Kidney glomerular epithelial cell (primary cell): ENCODE measurements at places on chromosomes 1 and 21.

DNA sequence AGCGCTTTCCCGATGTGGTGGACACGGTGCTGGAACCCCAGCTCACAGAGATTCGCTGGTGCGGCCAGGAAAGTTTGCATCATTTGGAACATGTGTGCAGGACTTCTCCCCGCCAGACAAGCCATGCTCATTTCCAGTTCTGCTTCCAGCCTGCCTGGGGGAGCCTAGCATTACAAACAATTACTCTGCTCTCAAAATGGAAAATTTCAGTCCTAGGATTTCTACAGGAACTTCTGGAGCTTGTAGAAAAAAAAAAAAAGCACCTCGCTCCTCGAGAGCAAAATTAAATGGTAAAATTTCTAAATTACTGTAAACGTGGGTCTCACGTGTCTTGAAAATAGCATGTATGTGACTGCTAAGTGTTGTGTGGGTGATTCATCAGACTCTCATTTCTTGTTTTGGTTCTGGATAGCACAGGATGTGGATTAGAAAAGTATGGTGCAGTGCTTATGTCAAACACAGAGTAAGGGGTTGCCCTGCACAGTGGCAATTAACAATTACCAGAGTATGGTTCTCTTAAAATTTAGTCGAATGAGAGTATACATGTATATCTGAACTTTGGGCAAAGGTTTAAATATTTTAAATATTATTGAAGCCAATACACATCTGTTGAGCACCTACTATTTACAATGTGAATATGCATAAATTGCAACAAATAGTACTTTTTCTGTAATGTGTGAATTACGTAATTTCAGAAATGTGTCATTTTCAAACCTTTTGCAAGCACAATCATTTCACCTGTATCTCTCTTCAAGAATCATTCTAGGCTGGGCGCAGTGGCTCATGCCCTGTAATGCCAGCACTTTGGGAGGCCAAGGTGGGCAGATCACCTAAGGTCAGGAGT lies 61.8 kb upstream of the PTGFRN start:
- DNase-seq, result no peak

DNA sequence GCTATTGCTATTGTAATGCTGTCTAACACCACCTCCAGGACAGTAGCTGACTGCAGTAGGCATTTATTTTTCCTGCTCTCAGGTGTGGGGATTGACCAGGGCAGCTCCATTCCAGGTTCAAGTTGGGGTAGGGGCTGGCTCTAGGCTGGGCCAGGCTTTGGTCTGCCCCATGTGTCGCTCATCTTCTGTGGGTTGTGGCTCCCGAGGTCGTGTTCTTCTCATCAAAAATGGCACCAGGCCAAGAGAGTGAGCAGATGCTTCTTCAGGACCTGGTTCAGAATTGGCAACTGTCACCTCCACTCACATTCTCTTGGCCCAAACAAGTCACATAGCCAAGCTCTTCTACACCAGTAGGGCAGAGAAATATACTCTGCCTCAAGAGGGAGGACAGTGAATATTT lies 133.7 kb downstream of the PTPRU start:
- no peak for DNase-seq

DNA sequence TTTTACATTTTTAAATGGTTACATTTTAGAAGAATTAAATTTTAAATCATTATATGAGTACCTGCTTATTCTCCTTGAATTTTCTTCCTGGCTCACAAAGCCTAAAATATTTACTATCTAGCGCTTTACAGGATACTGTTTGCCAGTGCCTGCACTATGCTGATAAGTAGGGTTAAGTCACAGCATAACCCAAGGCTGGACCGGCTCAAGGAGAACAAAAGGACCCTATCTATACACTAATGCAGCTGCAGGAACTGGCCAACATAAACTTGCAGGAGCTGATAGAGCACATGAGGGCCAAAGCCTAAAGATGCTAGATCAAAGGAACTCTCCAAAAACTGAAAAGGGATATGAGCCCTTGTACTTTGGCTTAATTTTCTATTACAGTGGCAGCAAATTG lies 1086.9 kb upstream of the TMPRSS15 start:
- DNase-seq, result no peak

DNA sequence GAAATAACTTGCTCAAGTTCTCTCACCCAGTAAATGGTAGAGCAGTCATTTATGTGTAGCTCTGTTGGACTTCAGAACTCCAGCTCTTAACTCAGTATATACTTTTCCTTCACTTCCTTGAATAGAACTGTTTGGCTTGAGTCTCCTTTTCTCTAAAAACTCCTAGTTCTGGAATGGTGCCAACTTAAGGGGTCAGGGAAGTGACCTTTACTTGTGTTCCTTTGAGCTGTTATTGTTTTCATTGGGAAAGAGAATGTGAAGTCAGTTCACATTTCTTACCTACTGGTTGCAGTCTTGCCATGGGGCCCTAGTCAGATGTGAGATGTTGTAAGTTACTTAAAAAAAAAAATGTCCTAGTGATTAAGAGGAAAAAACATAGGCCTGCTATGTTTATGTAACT lies 77.0 kb upstream of the MACF1 start:
- DNase-seq, result peak; percentile 65

DNA sequence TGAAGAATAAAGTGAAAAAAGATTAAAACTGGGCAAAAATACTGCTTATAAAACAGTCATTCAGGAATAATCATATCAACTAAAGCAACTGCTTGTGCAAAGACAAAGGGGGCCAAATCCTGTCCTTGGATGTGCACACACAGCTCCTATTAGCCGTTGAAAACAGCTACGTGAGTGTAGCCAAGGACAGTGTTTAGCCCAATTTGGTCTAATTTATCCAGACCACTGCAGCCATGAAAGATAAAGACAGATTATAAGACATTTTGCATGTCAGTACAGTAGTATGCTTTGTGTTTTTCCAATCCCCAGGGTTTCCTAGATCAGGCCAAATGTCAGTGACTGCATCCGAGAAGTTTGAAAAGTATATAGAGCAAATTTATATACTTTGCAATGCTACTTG lies 146.3 kb upstream of the PKN2 start:
- DNase-seq, result no peak

DNA sequence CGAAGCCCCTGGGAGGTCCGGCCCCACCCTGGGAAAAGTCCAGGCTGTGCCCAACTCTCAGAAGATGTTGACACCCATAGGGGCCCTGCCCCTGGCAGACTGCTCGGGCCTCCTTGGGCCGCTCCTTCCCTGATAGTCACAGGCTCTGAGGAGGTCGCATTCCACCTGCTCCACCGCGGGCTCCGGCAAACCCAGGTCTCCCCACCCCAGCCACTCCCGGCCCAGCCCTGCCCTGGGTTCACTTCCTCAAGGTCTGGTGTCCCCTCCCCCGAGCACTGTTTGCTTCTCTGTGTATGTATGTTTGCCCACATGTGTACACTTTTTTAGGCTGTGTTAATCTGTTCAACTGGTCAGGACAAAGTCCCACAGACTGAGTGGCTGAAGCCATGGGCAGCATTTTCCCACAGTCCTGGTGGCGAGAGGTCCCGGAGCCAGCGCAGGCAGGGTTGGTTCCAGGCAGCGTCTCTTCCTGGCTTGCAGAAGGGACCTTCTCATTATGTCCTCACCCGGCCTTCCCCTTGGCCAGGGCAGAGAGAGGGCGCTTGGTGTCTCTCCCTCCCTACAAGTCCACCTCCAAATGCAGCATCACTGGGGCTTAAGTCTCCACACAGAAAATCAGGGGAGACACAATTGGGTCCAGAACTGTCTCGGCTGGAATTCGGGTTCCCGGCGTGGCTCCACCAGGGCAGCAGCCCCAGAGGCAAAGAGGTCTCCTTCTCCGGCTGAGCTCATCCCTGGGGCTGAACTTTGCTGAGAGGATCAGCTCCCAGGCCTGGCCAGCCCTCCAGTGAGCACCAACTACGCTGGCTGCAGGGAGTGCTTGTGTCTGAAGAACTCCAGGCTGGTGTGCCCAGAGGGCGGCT lies 10.5 kb upstream of the PRXL2B start:
- no peak for DNase-seq

DNA sequence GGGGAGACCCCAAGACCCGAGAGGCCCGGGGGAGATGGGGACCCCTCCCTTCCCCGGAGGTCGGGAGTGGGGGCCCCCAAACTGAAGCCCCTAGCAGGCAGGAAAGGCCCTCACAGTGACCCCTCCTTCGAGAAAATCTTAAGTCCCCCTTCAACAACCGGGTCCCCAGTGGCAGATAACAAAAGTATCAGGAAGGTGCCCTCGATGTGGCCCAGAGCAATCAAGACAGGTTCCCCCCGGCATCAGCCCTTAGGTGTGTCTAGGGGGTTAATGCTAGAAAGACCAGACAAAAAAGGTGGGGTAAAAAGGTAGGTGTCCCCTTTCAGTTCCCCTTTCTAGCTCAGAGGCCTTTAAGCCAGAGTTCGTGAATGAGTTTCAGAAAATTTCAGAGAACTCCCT lies 282 bp upstream of the ECE1 start:
- no peak for DNase-seq

DNA sequence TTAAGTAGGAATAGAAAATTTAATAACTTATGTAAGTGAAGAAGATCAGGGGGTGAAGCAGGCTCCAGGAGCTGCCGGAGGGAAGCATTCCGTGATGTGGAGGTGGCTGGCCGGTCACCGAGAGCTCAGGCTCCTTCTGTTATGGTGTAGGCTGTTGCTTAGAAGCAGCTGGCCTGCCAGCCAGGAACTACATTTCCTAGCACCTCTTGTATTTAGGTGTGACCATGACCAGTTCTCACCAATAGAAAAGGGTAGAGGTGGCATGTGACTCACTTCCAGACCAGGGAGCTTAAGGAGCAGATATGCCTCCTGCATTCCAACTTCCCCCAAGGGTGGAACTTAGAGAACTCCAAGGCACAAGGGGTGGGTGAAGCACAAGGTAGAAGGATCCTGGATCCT lies 120.7 kb downstream of the ACTL8 start:
- DNase-seq, result peak; percentile 20

DNA sequence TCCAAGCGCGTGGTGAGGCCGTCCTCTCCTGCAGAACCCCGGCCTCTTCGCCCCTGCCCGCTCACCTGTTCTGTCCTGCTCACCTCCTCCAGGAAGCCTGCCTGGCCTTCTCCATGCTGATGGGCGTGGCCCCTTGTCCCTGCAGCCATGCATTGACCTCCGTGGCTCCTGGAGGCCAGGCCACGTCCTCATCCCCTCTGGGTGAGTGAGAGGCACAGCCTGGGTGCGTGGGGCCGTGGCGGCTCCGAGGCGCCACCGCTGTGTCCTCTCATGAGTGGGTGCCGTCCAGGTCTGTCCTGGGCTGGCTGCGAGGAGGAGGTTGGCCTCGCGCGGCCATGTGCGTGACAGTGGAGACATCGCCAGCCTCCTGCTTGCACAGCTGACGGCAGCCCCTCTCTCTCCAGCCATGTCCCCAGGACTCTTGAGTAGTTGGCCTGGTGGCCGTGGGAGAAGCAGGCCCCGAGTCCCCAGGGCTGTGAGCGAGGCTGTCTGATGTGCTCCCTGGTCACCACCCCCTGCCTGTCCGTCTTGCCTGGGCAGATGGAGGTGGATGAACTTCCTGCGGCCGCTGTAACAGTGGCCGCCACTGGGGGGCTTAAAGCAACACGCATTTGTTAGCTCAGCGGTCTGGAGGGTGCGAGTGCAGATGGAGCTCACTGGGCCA lies 58.1 kb downstream of the PRKCZ start:
- no peak for DNase-seq

DNA sequence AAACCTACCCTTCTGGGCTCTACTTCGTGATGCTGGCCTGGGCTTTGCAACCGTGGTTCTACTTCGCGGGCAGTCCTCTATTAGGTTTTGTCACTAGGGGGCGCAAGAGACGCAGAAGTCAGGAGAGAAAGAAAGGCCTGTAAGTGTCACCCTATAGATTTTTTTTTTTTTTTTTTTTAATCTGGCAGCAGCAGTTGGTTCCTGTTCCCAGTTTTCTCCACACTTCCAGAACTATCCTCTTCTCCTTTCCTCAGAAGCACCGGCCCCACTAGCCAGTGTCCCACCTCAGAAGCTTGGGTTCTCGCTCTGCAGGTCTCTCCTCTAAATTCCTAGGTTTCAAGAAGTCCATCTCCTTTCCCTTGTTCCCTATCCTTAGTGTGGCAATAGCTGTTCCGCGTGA lies 9.1 kb upstream of the LCE2D start:
- peak; percentile 16 for DNase-seq

DNA sequence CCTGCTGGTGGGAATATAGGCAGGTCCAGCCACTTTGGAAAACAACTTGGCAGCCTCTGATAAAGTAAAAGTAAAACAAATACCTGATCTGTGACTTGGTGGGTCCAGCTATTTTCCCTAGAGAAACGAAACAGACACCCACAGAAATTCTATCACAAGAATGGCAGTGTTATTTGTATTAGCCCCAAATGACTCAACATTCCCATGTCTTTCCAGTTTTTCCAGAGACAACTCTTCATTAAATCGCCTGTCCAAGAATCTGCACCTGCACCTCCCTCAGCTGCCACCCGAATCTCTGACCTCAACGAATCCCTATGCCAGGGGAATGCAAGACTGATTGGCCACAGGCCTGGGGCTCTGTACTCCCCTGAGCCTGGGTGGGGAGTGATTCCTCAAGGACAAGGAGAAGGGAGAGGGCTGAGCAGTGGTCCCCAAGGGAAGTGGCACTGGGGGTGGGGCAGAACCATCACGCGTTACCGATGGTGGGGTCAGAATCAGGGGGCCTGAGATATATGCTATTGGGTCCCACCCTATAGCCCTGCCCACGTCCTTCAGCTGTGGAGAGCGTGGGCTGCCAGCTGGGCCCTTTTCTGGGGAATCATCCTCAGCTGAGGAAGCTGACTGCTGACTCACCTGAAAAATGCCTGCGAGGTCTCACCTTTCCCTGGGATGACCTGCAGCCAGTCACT lies 553.0 kb downstream of the PTPRU start:
- peak; percentile 2 for DNase-seq

- no peak for DNase-seq
Measured at GRCh38 chr21:33255404-33255803, 10.8 kb upstream of the IL10RB start.

GRCh38 chr1:63620671-63621070 lies 27.5 kb downstream of the PGM1 start:
- DNase-seq, result no peak

GRCh38 chr1:118535901-118536300 lies 350.9 kb upstream of the SPAG17 start:
- no peak for DNase-seq

GRCh38 chr1:116075990-116076389 lies 35.2 kb upstream of the MAB21L3 start:
- peak; percentile 38 for DNase-seq

DNA sequence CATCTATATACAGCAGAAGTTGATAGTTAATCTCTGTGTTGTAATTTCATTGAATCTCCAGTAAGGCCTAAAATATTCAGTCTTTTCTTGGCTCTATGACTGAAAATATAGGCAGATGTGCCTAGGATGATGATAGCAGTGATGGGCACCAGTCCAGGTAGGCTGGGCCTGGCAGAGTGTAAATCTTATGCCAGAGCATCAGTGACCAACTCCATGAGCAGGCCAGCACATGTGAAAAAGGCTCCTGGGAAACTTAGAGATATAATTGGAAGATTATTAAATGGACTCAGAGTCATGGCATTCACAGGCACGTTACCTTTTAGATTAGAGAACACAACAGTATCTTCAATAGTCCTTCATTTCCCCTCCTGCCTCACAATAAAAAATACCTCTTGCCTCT lies 20.7 kb upstream of the CYYR1 start:
- DNase-seq, result no peak

DNA sequence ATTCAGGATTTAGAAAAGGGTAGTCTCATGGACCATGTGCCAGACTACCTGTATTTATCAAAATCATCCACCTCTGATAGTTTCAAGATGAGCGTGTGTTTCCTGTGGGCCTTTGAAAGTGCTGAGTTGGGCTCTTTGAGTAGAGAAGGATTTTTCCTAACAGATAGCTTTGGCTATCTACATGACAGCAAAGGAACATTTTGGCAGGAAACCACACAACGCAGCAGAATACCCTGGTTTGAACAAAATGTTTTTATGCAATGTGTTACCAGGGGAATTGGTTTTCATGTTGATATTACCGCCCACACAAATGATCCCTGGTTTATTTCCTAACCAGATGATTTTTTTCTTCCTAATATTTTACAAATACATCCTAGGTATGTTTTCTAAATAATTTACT lies 431.4 kb downstream of the NEGR1 start:
- no peak for DNase-seq
